Stimulated activated CD8-positive, alpha-beta memory T cell treated with anti-CD3 and anti-CD28 coated beads, Interleukin-7, amount 100 ng/mL, for 48 hours (primary cell): ENCODE measurements at places on chromosomes 2 and 18.

GRCh38 chr2:69667805-69668382 lies 24.4 kb upstream of the AAK1 start:
- DNase-seq, result no peak

- DNase-seq, result peak; percentile 12
These were observed 417.7 kb upstream of the SLC14A2 start for GRCh38 chr18:45197526-45197970.

DNA sequence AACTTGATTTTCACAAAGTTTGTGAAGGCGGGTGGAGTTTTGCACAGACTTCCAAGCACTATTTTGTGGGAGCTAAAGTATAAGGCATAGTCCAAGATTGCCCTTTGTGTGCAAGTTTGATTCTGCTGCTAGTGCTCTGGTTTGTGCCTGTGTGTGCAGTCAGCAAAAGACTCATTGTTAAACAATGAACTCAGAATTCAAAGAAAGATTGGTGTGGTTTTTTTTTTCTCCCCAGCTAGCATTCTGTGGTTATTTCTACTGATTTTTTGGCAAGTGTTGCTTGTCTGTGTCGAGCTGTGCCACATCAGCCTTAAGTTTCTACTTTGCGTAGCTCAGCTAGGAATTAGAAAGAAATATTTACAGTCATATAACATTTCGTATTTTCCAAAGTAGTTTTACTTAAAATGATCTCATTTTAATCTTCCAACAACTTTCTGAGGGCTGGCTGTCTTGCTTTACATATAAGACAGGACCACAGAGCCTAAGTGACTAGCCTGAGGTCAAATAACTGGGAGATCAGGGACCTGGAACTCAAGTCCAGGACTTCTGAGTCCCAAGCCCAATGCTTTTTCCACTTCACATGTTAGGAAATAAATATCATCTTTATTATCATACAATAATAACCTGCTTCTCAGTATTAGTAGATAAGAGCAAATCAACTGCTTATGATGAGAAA lies 69.8 kb downstream of the BABAM2 start:
- no peak for DNase-seq

DNA sequence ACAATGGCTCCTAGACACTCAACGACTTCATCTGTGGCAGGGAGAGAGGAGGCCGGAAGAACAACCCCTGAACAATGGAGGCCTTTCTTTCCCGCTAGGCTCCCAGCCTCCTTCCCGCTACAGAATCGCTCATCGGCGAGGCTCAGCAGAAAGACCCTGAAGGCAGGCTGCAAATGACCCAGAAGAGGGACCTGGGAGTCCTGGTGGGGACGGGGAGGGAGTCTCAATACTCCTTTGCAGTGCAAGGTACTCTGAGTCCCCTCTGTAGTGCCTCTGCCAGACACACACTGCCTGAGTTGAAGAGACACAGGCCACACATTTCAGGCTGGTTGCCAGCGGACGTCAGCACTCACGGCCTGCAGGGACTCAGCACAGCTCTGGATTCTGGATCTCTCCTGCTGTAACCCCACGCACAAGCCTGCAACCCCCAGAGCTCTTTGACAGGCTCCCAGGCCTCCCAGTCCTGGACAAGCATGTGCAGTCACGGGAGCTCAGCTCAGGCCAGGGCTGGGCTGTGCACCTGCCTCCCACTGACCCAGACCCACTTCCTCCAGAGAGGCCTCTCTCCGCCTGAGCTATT lies 6.1 kb downstream of the GPR17 start:
- no peak for DNase-seq
